ENCODE measurements at places on chromosomes 12 and 14.

DNA sequence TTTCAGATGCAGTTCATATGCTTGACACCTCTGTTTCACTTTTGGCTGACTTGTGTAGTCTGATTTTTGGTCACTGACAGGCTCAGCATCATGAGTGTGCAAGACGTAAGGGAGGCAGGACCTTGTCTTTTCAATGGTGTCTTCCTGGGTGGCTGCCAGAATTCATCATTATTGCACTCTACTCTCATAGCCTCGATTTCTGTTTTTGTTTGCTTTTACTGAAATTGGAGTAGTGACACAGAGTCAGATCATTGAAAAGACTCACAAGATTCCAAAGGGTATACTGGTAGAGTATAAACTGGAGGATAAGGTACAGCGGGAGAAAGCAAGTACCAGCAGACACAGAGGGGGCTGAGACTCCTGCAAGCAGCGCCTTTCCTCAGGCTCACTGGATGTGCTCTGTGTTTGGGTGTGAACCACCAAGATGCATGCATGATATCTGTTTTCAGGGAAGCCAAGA is 126.3 kb upstream of the FGD4 start:
- DNase-seq = peak; percentile 77

DNA sequence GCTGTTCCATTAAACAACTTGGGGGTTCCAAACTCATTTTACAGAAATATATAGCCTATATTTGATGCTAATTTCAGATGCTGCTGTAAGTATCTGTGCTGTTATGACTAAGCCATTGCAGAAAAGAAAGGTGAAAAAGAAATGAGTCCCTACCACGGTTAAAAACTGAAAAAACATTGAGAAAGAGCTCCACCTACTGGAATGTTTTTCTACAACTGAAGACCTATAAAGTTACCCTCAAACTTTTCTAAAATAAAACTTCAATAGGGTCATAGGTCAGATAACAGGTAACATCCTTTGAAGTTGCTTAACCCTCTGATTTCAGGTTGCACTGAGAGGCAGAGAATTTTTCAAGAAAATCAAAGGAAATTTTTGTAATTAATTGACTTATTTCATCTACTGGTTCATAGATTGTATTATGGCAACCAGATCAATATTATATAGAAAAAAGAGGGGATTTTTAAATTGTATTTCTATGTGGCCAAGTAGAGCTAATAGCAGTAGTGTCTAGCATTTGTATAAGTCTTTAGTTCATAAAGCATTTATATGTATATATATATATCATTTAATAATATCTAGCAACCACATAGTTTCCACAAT is 279.9 kb downstream of the RPS29 start:
- peak; percentile 17 for DNase-seq

DNA sequence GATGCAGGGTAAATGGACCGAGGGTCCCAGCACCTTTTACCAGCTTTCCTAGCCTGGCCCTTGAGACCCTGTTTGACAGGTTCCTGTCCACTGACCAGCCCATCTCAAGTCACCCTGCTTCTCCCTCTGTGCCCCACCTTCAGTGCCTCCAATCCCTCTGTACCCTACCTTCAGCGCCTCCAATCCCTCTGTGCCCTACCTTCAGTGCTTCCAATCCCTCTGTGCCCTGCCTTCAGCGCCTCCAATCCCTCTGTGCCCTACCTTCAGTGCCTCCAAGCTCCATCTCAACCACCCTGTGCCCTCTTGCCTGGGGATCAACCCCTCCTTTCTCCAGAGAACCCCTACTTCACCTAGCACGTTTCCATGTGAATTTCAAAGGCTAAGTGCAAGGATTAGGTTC is 54.3 kb downstream of the ZFP36L1 start:
- DNase-seq = no peak

DNA sequence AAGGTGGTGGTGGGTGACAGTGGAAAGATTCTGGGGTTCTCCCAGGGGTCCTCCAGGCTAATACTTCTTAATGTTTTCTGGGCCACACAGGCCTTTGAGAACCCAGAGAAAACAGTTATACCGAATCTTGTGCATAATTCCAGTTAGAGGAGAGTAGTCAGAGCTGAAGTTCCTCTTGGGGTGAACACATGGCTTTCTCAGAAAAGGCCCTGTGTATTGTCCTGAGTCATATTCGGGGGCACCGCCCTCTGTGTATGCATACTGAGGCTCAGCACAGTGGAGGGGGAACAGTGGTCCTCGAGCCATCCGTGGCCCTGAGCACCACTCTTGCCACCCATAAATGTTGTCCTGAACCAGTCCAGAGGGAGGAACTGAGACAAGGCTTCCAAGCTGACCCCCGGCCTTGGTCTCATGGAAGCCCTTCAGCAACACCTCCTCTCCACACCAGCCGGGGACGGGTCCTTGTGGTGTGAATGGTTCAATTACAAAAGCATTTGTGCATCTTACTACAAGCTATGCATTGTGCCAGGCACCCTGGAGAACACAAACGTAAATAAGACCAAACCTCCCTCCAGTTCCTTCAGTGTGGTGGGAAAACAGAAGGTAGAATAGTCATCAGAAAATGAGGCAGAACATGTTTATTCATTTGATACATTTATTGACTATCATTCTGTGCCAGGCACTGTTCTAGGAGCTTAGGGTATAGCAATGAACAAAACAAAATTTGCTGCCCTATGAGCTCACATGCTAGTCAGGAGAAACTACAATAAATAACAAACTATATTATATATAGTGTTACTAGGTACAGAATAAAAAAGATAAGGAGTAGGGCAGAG is 9.9 kb downstream of the DHRS2 start:
- no peak for DNase-seq

GRCh38 chr12:111816065-111816615 is 25.9 kb upstream of the MAPKAPK5 start:
- DNase-seq = no peak
